Fibroblast of skin of right biceps (primary cell): ENCODE measurements at places on chromosomes 12 and 14.

GRCh38 chr14:70100071-70100470 is 88.7 kb downstream of the SLC8A3 start:
- DNase-seq, result no peak

GRCh38 chr14:37131205-37131604 is 41.2 kb downstream of the SLC25A21 start:
- no peak for DNase-seq

DNA sequence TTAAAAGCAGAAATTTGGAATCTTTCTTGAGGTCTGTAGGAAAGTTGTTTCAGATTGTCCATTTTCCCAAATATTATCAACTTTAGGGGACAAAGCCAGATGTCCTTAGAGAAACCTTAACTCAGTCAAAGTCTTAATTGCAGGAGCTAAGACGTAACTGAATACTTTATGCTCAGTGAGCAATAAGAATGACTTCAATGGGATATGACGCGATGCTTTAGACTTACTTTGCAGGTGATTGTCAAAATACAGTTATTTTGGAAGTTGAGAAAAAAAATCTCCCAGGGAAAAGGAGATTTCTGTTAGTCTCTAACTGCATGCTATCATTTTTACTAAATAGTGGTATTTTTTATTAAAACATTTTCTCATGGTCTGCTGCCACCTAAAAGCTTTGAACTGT is 750.9 kb upstream of the STXBP6 start:
- no peak for DNase-seq

GRCh38 chr14:73176685-73177084 is 40.4 kb downstream of the PSEN1 start:
- DNase-seq, result no peak

- DNase-seq, result peak; percentile 99
Observed at GRCh38 chr12:106030210-106031071, 108.3 kb downstream of the NUAK1 start.

DNA sequence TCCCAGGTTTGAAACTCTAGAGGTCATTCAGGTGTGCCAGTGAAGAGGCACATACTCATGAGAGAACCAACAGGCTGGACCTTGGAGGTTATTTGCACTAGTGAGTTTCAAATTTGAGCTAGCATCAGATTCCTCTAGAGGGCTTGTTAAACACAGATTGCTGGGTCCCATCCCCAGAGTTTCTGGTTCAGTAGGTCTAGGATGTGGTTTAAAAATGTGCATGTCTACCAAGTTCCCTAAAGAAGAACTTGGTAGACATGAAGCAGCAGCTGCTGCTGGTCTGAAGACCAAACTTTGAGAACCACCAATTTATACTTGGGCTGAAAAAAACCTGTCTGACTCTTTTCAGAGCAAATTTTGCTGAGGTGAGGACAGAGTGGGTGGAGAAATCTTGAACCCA is 61.7 kb downstream of the SUSD6 start:
- DNase-seq, result no peak

- DNase-seq, result no peak
Observed at GRCh38 chr14:91356181-91356763, 61.3 kb downstream of the CCDC88C start.

DNA sequence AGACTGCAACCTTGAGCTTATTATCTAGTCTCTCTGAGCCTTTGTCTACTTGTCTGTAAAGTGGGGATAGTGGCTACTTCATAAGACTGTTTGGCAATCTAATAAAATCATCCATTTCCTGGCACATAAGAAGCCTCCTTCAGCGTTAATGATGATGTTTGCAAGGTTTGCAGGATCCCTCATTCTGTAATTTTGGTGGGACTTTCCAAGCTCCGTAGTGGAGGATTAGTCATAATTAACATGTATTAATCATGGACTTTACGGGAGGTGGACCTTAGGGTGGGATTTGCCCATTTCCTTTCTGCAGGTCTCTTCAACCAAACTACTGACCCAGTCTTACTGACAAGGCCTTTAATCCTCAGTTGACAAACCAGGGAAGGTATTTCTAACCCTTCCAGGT is 66.2 kb downstream of the NTF3 start:
- peak; percentile 67 for DNase-seq

DNA sequence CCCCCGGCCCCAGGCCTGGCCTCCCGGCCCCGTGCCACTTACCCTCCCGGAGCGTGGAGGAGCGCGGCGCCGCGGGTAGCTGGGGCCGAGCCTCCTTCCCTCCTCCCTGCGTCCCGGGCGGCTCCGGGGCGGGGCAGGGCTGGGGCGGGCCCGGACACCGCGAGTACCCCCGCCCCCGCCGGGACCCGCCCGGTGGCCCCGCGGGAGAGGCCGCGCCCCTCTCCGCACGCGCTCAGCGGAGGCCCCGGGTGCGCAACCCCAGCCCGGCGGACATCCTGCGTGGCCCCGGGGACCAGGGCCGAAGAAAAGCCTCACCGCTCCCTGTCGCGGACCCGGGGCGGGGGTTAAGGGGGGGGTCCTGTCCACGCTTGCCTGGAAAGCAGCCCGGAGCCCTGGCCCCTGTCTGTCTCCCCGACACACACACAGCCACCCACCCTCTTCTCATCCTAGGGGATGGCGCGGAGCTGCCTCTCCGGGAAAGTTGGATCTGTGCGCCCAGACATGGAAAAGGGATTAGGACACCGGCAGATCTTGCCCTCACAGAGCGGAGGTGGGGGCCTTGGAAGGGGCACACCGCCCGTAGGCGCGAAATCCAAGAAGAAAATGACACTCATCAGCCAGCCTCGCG is at the start of gene SYNE3:
TSS of gene SYNE3 (minus strand) at position 97 of the 628 bp plus-strand sequence. CDS start 40,829 bp downstream, outside the sequence.
- peak; percentile 61 for DNase-seq

DNA sequence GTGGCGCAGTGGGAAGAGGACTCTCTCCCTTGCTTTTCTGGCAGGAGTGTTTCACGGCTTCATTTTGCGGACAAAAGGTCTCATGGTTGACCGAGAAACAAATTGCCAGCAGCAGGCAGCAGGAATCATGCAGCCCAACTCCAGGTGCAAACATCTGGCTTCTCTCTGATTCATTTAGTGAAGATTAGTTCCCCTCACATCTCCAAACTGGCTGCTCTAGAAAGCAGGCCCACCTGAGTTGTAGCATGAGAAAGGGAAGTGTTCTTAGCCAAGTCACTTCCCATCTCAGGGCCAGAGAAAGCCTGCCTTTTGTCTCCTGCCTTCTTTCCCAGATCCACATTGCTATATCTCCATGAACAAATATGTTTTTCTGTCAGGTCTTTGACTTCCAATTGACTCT is 120.8 kb upstream of the CCDC196 start:
- DNase-seq, result no peak

DNA sequence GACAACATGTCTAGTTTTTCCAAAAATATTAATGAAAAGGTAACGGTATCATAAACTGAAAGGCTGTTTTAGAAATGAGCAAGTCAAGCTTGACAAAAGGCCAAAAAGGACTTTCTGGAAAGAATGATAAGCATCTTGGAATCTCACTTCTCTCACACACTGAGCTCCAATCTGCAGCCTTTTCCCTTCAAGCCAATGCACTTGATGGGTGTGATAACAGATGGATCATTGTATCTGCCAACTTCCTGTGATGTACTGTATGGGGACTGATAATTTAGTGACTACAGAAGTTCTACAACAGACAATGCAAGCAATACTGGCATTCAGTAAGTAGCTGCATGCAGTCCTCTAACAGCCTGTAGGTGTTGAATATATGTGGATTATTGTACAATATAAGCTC is 147.1 kb downstream of the MED13L start:
- DNase-seq, result peak; percentile 86

GRCh38 chr12:25983625-25984024 is 25.1 kb downstream of the RASSF8 start:
- no peak for DNase-seq

- no peak for DNase-seq
Observed at GRCh38 chr14:70665448-70666360, 24.0 kb downstream of the TTC9 start.

- DNase-seq, result no peak
Observed at GRCh38 chr14:74621556-74621955, 9.5 kb upstream of the LTBP2 start.

- no peak for DNase-seq
Observed at GRCh38 chr14:54438703-54439102, 2.5 kb downstream of the CNIH1 start.

DNA sequence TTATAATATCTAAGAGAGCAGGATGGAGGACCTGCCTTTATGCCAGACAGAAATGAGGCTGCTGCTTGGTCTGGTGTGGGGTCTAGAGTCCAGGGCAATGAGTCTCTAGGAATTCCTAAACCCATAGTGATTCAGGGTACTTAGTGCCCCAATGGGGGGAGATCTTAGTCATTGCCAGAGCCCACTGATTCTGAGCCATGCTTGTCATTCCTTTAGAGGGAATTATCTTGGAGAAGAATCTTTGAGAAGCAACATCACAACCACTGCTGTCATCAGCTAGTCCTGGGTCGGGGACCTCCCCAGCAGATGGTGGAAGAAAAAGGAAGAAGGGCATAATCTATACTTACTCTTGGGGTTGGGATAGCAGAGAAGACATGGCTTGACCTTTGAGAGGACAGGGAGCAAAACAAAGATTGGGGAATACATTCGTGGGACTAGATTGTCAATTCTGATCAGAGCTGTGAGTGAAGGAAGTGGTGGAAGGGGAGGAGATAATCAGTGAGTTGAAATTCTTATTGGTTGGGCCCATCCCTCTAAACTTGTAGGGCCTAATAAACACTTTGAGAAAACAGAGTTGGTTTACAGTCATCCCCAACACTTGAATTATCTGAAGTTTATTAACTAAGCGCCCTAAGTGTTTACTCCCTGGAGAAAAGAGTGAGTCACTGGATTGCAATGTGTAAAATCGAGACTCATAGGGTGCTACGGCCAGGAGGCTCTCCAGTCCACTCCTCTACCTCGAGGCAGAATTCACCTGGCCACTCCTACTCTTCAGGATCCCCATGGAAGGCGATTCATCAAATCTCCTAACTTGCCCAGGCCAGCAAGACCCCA is 3.0 kb upstream of the KRT3 start:
- peak; percentile 94 for DNase-seq
